ENCODE measurements at places on chromosomes 6 and 20.

GRCh38 chr6:34227761-34228421 is 8.8 kb upstream of the HMGA1 start:
- no peak for DNase-seq

DNA sequence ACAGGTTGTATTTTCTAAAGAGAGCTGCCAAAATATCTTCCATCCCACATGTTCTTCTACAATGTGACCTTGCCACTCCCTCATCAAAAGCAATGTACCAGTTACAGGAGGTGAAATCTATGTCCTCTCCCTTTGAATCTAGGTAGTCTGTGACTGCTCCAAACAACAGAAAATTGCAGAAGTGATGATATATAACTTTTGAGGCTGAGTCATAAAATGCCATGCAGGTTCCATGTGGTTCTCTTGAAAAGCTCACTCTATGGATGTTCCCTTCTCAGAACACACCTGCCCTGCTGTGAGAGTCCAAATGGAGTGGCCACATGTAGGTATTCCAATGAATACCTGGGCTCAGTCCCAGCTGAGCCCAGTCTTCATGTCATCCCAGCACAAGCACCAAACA is 16.9 kb upstream of the PHIP start:
- DNase-seq, result no peak

DNA sequence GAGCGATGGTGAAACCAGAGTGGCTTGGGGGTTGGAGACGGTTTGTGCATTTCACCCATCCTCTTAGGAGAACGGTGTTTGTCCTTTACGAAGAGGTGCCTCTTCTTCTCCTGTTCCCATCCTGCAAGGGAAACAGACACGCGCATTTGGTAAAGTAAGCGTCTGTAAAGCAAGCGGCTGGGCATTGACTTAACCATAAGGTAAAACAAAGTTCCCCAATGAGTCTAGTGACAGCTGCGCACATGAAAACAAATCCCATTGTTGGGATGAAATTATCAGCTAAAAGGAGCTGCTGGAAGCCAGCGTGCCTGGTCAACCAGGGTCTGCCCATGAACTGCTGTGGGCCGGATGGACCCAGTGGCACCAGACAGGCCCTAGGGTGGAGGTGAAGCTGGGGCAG is 5.8 kb downstream of the BHLHE23 start:
- DNase-seq, result no peak

- DNase-seq, result no peak
Observed at GRCh38 chr6:75381877-75382633, 97.5 kb upstream of the TMEM30A start.

DNA sequence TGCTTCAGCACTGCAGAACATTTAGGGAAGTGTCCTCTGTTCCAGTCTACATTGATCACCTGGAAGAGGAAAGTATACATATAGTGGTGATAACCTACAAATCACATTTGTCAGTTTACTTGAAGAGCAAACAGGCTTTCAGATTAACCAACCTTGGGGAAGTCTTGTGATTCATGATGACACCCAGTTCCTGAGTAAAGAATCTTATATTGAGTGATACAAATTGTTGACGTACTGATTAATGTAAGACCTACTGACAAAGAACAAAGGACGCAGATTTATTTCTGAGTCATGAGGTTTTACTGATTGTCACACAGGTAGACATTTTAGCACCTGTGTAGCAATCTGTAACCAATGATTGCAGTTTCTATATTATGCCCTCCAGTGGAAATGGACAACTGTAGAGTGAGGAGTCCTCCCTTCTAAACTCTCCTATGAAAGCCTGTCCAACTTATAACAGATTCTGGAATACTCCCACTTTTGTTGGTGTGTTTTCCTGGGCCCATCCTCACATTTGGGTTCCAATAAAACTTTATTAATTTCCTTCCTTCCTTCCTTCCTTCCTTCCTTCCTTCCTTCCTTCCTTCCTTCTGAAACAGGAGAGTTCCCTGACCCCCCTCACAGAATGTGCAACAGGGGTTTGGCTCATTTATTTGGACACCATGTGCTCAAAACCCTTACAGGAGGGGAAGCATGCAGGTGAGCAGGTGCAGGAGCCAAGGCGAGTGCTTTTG is 113.5 kb downstream of the SLC35B3 start:
- DNase-seq, result no peak

DNA sequence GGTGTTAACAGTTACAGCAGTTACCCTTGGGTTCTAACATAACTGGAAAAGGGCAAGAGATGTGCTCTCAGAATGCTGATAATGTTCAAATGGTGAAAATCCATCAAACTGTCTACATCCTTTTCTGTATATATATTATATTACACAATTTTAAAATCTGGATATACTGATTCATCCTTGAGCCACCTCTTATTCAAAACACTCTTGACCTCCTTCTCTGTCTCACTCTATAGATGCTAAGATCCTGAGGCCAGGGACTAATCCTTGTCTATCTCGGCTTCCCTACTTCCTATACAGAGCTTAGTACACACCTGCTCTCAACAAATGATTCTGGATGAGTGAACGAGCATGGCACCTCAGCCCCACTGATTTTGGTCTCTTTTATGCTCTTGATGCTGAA is 47.3 kb downstream of the HIVEP2 start:
- DNase-seq, result no peak

- peak; percentile 44 for DNase-seq
Observed at GRCh38 chr6:151999194-151999593, 191.7 kb downstream of the ESR1 start.

GRCh38 chr20:57738484-57738883 is 28.7 kb upstream of the PMEPA1 start:
- no peak for DNase-seq

GRCh38 chr6:45557454-45557853 is 179.7 kb upstream of the SUPT3H start:
- DNase-seq, result no peak

GRCh38 chr6:14925025-14925698 is 320.7 kb upstream of the JARID2 start:
- DNase-seq, result no peak

- DNase-seq, result no peak
Observed at GRCh38 chr6:43973357-43973756, 153.9 kb downstream of the MRPL14 start.

GRCh38 chr20:48662711-48663110 is 165.1 kb downstream of the PREX1 start:
- DNase-seq, result no peak

- peak; percentile 34 for DNase-seq
Observed at GRCh38 chr6:4441981-4442434, 306.6 kb upstream of the ECI2 start.

DNA sequence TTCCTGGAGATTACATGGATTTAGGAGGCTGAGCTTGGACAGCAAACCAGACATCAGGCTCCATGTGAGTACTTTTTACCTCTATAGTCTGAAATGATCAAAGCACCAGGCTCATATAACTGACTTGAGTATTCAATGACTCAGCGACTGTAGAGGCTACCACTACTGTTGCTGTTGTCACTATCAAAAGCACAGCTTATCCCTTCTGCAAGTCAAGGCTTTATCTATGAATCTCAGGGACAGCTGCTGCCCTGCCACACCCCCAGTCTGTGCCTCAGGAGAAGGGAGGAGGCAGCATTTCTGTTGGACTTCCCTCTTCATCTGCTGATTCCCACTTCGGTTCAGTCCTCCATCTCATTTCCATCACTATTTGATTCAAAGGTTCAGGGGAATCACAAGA is 80.5 kb upstream of the CNR1 start:
- no peak for DNase-seq

- no peak for DNase-seq
Observed at GRCh38 chr6:79335133-79335674, 100.7 kb upstream of the HMGN3 start.

DNA sequence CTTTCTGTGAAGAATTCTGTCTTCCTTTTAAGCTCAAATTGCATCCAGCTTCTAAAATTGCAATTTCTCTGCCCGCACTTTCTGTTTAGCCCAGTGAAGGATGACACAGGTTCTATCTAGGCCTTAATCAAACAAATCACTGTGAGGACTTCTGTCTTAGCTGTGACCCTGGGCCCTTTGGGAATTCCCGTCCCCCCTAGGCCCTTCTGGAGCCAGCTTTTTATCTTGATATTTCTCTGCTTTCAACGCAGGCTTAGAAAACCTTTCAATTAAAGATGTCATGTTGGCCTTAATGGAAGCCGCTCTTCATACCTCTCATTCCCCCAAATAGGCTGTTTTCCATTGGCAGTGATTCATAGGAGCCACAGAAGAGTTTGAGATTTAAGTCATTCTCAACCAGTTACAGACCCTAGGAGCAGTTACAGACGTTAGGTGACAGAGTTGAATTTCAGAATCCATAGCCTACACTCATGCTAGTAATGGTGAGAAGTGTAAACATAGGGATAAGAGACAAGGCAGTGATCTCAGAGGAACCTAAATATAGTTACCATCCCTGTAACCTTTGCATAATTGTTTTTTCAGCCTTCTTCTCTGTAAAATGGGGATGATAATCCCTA is 74.8 kb upstream of the FLRT3 start:
- DNase-seq, result peak; percentile 12

DNA sequence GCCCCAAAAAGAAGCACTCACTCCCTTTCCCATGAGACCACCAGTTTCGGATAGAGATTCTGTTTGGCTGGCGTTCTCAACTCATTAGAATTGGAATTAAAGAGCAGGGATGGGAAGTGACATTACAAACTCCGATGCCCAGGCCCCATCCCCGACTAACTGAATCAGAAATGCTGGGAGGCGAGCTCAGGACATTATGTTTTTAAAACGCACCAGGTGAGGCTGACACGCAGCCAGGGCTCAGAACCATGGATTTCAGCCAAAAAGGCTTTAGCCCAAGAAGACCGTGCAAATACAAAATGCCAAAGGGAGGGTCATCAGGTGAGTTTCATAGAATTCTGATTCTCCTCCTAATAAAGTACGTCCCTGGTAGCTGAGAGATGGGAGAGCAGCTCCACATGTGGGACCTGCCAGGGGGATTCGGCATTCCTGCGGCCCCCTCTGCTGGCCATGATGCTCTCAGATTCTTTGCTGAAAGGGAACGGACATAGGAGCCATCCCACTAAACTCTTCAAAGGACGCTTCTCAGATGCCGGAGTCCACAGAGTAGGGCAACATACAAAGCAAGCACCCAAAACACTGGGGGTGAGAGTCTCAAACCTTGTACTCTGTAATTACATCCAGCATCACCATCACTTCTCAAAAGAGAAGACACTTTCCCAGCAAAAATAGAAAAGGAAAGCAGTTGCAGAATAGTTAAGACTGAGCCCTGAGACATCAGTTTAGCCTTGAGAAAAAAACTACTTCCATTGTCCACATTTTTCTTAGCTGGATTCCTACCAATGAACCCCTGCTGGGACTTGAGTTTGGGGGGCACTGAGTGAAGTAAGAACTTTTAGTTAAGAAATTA is 205.2 kb downstream of the BMP7 start:
- DNase-seq, result peak; percentile 54

- no peak for DNase-seq
Observed at GRCh38 chr6:161545741-161546140, 271.9 kb upstream of the AGPAT4 start.

- DNase-seq, result no peak
Observed at GRCh38 chr6:43739642-43740091, 30.3 kb upstream of the VEGFA start.

DNA sequence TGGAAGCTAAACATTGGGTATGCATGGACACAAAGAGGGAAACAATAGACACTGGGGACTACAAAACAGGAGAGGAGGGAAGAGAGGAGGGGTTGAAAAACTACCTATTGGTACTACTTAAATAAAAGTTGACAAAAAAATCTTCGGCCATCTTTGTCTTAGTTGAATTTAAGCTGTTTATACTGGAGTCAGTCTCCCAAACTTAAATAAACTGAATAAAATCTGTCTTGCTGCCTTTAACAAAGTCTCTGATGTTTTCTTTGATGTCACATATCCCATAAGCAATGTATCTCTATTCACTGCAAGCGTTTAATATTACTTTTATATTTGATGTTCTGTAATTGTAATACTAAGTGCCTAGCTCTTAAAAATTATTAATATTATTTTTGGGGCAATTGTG is 409.2 kb upstream of the EPHA7 start:
- DNase-seq, result no peak

DNA sequence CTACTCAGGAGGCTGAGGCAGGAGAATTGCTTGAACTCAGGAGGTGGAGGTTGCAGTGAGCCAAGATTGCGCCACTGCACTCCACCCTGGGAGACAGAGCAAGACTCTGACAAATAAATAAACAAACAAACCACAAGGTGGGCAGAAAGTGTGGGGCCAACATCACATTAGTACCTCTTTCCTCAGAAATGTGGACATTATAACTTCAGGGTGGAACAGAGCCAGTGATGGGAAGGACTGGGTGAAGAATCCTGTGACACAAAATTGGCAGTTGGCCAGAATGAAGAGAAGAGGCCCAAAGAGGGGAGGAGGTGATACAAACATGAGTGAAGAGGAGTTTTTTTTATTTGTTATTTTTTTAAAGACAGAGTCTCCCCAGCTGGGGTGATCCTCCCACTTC is 50.6 kb downstream of the NUP153 start:
- DNase-seq, result no peak

- DNase-seq, result no peak
Observed at GRCh38 chr20:53245574-53245973, 273.4 kb downstream of the TSHZ2 start.

- DNase-seq, result no peak
Observed at GRCh38 chr6:160069050-160069454, 52.6 kb upstream of the SLC22A1 start.

GRCh38 chr6:92176666-92177065 is 1242.7 kb downstream of the EPHA7 start:
- DNase-seq, result no peak

- peak; percentile 81 for DNase-seq
Observed at GRCh38 chr6:21589352-21590345, 3.9 kb upstream of the SOX4 start.

DNA sequence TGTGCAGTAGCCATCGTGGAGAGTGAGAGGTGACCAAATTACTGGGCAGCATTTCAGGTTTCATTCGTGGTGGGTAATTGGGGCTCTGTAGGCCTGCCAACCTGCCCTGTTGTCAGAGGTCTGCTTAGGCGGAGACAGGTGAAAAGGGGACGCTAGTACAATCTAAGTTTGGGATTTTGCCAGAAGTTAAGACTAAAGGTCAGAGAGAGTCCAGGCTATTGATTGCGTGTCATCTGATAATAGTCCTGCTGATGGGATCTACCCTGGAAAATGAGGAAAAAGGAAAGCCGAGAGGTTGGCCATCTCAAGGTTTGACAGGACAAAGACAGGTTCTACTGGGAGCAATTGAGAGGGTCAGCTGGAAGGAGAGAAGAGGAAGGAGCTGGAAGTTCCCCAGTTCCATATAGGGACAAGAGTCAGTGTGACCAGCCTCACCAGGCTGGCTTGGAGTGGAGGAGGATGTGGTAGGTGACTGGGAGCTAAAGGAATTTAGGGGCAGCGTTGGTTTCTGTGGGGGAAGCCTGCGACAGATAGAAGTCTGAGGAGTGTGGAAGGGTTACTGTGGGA is 10.9 kb downstream of the ARFGEF2 start:
- no peak for DNase-seq

- peak; percentile 91 for DNase-seq
Observed at GRCh38 chr6:14728396-14729024, 517.4 kb upstream of the JARID2 start.
